Stimulated activated CD4-positive, alpha-beta T cell treated with anti-CD3 and anti-CD28 coated beads, Interleukin-15, amount 100 ng/mL, for 1 hour (primary cell): ENCODE measurements at places on chromosomes 6 and 20.

- no peak for DNase-seq
Measured at GRCh38 chr6:81812401-81812800, 59.9 kb upstream of the TENT5A start.

- DNase-seq, result no peak
Measured at GRCh38 chr6:140319209-140319608, 944.8 kb upstream of the CITED2 start.

DNA sequence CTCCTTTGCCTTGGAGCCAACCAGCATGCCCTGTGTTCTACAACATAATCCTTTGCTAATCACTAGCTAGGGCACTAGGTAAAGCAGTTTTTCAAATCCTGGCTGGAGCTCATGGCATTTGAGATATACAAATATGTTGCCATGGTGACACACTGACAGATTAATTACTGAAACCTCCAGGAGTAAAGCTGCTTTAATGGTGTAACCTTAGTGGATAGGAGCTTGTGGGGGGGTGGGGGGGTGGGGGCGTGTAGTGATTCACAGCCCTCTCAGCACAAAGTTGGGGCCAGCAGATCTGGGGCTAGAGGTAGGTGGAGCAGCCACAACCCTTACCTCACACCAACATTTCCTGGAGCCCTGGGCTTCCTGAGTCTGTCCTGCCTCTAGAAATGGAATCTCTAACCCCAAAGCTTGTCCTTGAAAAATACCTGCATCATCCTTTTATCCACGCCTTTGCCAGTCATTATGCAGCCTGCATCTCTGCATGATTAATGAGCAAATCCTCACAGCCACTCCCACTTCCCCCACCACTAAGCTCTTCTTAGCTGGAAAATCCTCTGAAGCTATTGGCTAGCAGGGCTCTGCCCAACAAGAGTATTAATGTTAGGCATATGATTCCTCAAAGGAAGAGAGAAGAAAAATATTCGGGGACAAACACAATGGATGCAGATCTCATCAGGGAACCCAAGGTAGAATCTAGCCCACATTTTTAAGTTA is 84.5 kb upstream of the PRND start:
- no peak for DNase-seq

GRCh38 chr6:25370178-25371036 is 91.2 kb downstream of the CARMIL1 start:
- DNase-seq, result no peak

DNA sequence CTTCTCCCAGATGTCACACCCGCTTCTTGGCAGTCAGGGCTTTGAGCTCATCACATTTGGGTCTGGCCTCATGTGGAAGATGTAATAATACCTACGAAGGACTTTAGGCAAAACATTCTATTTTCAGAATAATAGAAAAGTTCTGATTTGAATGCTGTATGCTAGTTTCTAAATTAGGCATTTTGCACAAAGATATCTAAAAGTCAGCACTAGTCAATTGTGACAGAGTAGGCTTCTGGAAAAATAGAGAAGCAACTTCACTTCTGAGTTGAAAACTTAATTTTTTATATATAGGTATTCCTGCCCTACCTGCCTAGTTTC is 38.3 kb upstream of the CD2AP start:
- DNase-seq, result no peak

- no peak for DNase-seq
Measured at GRCh38 chr6:165135889-165136288, 173.5 kb downstream of the C6orf118 start.

- DNase-seq, result no peak
Measured at GRCh38 chr6:107833136-107833535, 9.0 kb upstream of the SCML4 start.

DNA sequence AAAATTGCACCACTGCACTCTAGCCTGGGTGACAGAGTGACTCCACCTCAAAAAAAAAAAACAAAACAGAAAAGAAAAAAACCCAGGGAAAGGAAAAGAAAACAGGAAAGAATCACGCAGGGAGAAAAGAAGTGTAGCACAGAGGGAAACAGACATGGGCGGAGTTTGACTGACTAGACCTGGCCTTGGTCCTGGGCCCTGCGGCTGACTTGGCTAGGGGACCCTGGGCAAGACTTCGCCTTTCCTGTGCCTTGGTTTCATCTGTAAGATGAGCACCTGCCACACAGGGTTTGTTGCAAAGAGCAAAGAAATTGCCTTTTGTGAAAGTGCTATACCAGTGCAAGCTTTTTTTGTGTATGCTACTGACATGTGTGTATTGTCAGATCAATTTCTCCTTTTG is 71.3 kb upstream of the KCNG1 start:
- no peak for DNase-seq

GRCh38 chr6:89952686-89953085 is 58.4 kb downstream of the GJA10 start:
- DNase-seq, result no peak

GRCh38 chr6:165585060-165585459 is 78.0 kb downstream of the PDE10A start:
- DNase-seq, result no peak

- DNase-seq, result no peak
Measured at GRCh38 chr6:143675946-143676345, 1.8 kb upstream of the PHACTR2 start.

- no peak for DNase-seq
Measured at GRCh38 chr20:6123649-6124014, 802 bp upstream of the FERMT1 start.
